NCI-H1930 (cell line): ENCODE measurements at places on chromosomes 2 and 18.

GRCh38 chr2:96305979-96306308 is 598 bp upstream of the SNRNP200 start:
- DNase-seq: no peak

- DNase-seq: no peak
These were observed 21.9 kb upstream of the ID2 start for GRCh38 chr2:8659735-8660492.

GRCh38 chr2:15159751-15160177 is 401.4 kb downstream of the NBAS start:
- DNase-seq: no peak

DNA sequence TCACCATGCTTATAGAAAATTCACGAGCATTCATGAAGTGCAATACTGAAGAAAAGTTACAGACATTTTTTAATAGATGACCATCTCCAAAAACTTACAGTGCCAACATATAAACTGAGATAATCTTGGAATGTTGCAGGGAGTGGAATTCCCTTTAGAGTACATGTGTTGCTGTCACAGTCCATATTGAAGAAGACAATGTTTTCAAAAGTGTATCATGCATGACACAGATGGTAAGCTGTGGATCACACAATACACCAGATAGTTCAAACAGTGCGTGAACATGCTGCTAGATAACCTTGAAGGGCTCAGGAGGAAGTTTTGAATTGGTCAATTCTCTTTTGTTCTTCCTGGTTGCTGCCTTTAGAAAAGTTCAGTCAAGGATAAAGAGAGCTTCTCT is 1644.3 kb upstream of the NXPH2 start:
- no peak for DNase-seq

DNA sequence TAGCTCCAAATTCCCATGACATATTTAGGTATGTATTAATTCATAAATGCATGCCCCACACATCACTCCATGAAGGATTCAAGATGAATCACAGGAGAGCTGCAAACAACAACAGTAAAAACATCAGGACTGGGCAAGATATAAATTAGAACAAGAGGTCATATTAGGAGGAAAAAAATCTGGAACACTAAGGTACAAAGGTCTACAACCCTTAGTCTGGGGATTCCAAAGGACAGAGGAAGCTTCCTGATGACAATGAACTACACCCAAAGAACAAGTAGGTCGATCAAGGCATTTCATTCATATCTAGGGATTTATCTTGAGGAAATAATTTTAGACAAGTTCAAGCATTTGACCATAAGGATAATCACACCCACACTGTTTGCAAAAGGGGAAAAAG is 14.5 kb downstream of the VPS4B start:
- no peak for DNase-seq

DNA sequence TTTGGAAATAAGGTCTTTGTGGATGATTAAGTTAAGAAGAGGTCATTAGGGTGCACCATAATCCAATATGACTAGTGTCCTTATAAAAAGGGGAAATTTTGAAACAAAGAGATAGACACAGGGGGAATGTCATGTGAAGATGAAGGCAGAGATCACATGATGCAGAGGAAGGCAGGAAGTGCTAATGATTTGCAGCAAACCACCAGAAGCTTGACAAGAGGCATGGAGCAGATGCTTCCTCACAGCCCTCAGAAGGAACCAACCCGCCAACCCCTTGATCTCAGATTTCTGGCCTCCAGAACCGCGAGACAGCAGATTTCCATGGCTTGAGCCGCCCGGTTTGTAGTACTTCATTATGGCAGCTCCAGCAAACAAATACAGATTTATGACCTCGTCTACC is 17.4 kb upstream of the SMARCAL1 start:
- DNase-seq: no peak

GRCh38 chr2:234991793-234992192 is 40.0 kb downstream of the SH3BP4 start:
- no peak for DNase-seq

DNA sequence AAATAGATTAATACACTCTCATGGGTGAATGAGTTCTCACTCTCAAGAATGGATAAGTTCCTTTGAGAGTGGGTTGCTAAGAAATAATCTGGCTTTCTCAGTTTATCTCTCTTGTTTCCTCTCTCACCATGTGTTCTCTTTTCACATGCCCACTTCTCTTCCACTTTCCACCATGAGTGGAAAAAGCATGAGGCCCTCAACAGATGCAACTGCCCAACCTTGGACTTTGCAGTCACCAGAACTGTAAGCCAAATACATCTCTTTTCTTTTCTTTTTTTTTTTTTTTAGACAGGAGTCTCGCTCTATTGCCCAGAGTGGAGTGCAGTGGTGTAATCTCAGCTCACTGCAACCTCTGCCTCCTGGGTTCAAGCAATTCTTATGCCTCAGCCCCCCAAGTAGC is 18.1 kb upstream of the ETAA1 start:
- no peak for DNase-seq

- DNase-seq: no peak
These were observed 309.0 kb upstream of the MEIS1 start for GRCh38 chr2:66125951-66126350.
